ENCODE measurements at places on chromosomes 1 and 21.

DNA sequence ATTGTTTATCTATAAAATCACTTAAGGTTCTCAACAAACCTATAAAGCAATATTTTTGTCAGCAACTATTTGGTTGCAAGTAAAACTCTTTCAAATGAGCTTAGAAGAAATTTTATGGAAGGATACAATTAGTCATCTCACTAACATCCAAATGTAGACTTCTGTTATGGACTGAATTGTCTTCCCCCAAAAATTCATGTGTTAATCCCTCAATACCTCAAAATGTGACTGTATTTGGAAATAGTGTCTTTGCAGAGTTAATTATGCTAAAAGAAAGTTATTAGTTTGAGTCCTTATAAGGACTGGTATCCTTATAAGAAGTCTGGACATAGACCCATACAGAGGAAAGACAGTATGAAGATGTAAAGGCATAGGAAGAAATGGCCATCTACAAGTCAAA lies 357.8 kb upstream of the PRMT6 start:
- DNase-seq, result no peak

- no peak for DNase-seq
Observed at GRCh38 chr1:201284636-201285035, 1.3 kb downstream of the PKP1 start.

DNA sequence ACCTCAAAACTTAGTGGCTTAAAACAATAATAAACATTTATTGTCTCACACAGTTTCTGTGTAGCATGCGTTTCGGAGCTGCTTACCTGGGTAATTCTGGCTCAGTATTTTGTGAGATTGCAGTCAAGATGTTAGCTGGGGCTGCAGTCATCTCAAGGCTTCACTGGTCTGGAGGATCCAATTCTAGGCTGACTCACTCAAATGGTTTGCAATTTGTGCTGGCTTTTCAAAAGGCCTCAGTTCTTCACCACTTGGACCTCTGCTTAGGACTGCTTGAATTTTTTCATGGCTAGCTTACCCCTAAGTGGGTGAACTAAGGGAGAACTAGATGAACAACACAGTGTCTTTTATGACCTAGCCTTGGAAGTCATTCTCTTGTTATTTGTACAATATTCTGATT lies 21.0 kb downstream of the XPR1 start:
- peak; percentile 17 for DNase-seq

- DNase-seq, result no peak
Observed at GRCh38 chr1:210263963-210264362, 31.4 kb downstream of the SERTAD4 start.

- DNase-seq, result no peak
Observed at GRCh38 chr1:99801584-99801983, 35.1 kb upstream of the FRRS1 start.

GRCh38 chr21:34889320-34889675 lies 159.8 kb downstream of the RUNX1 start:
- peak; percentile 75 for DNase-seq

DNA sequence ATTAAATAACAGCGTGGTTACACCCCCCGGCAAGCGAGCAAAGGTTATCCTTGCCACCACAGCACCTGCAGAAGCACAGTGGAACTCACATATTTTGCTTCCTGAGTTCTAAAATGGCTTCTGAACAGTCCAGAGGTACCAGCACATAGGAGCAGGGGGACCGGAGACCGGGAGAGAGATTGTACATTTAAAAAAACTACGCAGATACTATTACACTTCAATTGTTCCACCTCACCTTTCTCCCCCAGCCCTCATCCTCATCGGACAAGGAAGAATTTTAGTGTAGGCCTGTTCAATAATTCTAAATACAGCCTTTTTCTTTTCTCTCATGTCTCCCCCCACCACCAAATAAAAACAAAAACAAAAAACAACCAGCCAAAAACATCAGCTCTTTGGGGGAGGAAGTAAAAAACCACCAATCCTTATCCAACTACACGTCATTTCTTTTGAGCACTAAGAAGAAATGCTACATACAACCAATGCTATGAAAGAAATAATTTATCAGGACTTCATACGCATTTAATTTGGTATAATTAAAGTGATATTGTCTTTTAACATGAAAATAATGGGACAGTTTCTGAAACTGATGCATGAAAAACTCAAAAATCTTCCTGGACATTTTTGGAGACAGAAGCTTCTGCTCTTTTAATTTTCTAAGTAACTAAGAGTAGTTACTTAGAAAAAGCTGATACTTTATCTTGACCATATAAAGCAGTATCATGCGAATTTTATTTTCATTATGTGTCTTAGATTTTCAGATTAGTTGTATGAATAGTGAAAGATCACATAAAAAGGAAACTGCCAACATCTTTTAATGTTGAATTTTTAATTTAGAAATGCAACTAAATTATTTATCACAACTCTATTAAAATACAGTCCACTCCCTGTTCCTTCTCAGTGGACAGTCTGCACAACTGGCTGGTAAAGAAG lies 9.1 kb downstream of the CDKN2C start:
- peak; percentile 52 for DNase-seq

DNA sequence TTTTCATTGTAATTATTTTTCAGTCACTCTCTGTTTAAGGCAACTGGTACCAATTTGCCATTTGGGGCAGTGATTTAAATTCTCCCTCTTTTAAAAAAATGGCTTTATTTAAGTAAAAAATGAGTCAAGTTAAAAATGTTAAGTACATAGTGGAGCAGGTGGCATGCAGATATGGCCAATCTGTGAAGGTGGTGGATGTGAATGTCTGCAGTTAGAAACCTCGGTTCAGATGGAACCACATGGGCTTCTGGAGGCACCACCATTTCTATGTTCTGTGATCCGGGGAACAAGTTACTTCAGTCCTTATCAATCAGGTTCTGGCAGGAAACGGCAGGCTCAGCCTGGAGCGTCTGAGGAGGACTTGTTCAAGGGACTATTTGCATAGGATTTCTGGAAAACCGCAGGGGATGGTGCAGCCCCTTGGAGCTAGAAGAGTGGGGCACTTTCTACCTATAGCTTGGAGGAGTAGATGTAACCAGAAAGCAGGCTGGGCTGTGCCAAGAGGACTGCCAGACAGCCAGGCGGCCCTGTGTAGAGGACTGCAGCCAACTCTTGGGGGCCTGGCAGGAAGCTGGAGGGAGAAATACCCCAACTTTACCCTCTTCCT lies 12.3 kb downstream of the IGSF21 start:
- no peak for DNase-seq

GRCh38 chr1:10070206-10070605 lies 37.4 kb downstream of the UBE4B start:
- no peak for DNase-seq

DNA sequence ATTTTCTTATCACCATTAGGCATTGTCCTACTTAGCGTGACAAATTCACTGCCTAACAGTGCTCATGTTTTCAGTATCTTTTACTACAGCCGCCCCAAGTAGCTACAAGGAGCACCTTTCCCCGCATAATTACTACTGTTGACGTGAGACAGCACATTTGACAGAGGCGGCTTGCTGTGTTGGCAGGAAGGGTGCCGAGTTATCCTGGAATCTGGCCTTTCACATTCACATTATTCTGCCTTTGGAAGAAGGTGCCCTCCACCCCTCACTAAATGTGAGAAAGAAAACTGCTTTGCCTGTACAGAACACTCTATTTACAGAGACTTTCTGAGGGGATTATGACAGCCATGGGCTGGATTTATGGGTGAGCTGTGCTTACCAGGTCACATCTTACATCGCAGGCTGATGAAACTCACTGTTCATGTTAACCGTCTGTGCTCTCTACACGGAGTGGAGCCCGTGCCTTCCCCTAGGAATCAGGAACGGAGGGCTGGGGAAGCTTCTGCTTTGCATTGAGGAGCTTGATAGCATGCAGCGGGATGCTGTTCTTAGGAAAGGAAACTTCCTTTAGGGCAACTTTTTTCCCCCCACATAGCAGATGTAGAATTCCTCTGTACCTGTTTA lies 148.0 kb upstream of the ZRANB2 start:
- no peak for DNase-seq

- DNase-seq, result no peak
Observed at GRCh38 chr1:28775121-28775942, 36.6 kb upstream of the OPRD1 start.

DNA sequence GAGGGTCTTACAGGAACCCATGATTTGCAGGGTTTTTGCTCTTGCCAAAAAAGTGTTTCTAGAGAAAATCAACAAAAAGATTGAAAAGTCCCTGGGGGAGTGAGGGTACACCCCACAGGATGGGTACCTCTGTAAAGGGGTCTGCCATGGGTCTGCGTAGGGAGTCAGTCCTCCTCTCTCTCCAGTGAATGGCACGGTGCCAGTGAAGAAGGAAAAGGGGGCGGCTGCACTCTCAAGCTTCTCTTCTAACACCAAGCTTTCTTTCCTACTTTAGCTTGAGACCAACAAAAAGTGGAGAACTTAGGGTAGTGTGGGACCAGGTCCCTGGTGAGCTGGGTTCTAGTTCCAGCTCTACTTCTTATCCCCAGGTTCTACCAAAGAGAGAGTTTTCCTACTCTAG lies 87.4 kb downstream of the GLUL start:
- no peak for DNase-seq

DNA sequence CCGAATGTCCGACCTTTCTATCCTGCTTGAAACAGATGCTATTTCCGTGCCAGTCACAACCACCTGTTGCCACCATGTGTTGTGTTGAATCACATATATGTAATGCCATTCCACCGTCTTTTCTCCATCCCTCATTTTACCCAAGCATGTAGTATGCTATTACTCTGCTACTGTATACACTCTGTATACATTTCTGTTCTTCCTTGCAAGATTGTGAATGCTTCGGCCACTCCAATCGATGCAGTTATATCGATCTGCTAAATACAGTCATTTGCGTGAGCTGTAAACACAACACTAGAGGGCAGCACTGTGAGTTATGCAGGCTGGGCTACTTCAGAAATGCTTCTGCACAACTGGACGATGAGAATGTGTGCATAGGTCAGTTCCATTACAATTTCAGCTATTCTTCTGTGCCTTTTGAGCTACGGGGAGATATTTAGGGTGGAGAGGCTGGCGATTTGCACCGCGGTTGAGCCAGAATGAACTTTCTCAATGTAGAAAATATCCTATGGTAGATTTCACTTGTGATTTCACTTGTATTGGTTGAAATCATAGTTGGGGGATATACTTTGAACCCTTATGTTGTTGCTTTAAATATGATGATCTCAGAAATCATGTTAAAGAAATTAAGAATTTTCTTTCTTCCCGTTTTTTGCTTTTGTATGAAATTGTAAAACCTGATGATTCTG lies 289.8 kb downstream of the NTNG1 start:
- DNase-seq, result peak; percentile 26

DNA sequence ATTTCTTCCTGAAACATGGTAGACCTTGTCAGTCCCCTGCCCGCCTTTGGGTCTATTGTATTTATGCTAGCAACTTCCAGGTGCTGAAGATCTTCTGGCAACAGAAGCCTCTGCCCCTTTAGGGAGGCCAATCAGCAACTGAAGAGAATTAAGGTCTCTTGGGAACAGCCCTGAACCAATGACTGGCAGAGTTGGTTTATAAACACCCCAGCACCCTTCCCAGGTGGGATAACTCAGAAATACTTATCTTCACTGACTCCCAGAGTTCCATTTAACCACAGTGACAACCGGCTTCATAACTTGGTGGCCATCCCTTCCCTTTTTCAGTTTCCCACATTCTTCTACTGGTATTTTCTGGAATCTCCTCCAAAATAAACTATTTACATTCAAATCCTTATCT lies 27.2 kb upstream of the TMCO1 start:
- no peak for DNase-seq

- DNase-seq, result no peak
Observed at GRCh38 chr1:101849356-101849755, 147.4 kb downstream of the OLFM3 start.

DNA sequence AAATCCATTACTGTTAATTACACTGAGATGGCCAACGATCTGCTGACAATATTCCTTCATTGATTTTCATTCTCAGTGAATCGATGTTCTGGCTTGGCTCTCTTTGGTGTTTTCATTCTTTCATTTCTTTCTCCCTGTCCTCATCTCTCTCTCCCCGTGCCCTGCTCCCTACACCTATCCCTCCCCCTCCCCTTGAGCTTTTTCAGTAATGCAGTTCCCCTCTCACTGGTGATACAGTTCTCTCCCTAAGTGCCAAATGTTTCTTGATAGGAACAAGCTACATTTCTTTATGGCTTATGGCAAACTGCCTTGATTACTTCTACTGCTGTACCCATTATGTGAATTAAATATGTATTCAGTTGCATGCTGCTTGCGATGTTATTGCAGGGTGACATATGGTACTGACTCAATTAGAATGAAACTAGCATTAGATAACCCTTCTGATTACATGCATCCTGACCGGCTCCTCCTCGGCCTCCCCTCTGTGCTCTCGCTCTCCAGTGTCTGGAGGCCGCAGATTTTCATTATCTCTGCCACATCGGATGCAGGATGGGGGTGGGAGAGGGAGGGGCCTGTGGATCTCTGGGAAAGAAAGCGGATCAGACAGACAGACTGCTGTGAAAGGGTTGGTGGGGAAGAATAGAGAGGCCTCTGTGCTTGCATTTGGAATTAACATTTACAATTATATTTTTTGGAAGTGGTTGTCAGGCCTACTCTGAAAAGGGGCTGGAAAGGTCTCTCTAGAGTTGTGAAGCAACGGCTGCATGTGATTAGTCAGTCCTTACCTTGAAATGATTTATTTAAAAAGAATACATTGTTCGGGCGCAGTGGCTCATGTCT lies 130.9 kb downstream of the PBX1 start:
- no peak for DNase-seq

GRCh38 chr1:34341896-34342295 lies 165.2 kb downstream of the C1orf94 start:
- no peak for DNase-seq

DNA sequence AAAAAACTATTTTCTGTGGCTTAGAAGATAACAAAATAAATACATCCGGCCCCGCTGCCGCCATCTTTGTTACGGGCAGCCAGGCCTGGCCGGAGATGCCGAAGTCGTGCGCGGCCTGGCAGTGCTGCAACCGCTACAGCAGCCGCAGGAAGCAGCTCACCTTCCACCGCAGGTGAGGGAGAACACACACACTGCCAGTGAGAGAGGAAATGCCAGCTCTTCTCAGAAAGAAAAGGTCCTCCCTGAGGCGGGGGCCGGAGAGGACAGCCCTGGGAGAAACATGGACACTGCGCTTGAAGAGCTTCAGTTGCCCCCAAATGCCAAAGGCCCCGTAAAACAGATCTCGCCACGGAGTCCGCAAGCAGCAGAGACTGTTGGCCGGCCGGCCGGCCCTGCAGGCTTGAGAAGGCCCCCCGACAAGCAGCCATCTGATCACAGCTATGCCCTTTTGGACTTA lies 323.2 kb downstream of the AMY1C start:
- no peak for DNase-seq

- DNase-seq, result no peak
Observed at GRCh38 chr1:164895026-164895912, 336.3 kb downstream of the PBX1 start.

Data from EL (cell line).